Activated B cell treated with CpG ODN at 0.5 μM for 24 hours (primary cell): ENCODE measurements at places on chromosomes 5 and 9.

- DNase-seq: no peak
Measured at GRCh38 chr5:110769000-110769681, 30.3 kb downstream of the SLC25A46 start.

DNA sequence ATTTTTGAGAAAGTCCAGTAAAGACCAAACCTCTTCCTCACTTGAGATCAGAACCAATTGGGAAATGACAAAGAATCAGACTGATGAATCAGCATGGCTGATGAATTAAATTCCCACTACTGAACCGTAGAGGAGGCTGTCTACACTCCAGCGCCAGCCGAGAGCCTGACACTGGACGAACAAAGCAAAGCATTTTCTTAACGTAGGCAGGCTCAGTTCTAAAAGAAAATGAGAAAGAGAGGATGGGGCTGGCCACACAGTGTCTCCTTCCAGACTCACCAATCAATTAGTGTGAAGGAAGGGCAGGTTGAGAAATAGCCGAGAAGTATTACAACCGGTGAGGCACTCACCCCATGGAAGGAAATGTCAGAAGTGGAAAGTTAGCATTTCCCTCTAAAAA lies 49.4 kb downstream of the ITGA1 start:
- DNase-seq: no peak

- DNase-seq: no peak
Measured at GRCh38 chr9:89422151-89422975, 75.5 kb downstream of the SEMA4D start.

- DNase-seq: no peak
Measured at GRCh38 chr5:111755345-111755941, 1.6 kb downstream of the NREP start.

DNA sequence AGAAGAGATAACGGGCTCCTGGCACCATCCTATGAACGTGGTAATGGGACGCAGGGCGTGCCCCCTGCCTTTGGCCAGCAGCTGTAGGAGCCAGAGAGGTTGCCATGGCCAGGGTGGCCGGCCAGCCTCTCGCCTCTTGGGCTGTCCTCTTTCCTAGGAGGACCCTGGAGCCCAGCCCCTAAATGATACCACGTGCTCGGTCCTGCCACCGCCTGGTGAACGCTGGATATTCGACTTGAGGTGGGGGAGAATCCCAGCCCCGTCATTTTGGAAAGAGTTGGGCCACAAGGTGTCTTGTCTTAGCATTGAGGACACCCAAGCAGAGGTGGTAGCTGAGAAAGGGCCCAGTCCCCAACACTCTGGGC lies 391 bp upstream of the NRG2 start:
- no peak for DNase-seq

DNA sequence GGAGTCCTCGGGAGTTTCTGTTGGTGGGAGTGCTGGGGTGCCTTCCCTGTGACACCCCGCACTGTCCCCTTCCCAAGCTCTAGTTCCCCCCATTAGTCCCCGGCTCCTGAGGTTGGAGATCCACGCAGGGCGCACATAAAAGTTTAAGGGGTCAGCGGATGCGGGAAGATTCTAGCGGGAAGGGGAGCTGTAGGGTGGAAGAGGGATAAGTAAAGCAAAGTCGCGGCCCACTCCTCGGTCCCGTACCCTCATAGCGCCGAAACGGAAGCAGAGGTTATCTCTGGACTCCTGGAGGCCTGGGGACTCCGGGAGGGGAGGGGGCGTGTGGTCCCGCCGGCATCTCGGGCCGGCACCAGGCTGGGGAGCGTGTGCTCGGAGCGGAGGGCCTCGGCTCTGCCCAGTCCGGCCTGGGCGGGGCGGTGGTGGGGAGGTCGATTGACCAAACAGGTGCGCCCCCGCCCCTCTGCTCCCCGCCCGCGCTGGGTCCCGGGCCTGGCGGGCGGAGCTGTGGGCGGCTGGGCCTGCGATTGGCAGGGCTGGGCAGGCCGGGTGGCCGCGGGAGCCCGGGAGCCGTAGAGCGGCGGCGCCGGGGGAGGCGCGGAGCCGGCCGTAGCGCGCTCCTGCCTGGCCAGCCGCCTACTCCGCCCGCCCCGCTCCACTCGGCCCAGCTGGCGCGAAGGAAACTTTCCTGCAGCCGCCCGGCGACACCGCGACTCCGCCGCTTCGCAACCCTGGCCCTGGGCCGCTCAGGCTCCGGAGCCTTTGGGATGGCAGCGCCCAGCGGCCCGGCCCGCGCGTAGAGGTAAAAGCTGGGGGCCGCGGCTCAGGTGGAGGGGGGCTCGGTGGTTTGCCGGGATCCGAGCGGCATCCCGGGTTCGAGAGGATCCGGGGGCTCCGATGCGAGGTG lies 52.2 kb upstream of the DAB2IP start:
- DNase-seq: no peak

- no peak for DNase-seq
Measured at GRCh38 chr5:34460496-34460895, 195.6 kb upstream of the RAI14 start.

DNA sequence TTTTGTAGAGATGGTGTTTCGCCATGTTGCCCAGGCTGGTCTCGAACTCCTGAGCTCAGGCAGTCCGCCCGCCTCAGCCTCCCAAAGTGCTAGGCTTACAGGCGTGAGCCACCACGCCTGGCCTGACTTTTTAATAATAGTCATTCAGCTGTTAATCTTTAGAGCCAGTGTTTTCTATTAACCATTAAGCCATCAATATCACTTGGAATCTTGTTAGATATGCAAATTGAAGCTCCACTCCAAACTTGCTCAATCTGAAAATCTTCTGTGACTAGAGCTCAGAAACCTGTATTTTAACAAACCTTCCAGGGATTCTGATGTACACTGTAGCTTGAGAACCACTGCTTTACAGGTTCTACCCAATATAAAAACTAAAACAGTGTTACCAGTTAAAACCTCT lies 113.5 kb downstream of the CDC42SE2 start:
- DNase-seq: no peak

DNA sequence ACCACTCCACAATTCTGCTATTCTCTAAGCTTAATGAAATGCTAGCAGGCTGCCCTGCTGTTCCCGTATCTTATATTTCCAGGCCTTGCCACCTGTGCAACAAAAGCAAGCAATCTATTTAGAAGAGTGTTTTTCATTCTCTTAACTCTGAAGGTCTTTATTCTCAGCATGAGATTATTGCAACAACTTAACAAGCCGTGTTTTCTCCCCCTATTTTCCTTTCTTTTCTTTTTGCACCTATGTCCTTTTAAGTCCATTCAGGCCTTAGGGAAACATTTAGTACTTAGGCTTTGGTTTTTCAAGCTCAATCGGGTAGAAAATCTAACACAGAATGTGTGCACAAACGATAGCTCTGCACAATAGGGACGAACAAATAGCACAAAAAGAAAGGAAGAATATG lies 89.6 kb upstream of the DMRTA1 start:
- no peak for DNase-seq

DNA sequence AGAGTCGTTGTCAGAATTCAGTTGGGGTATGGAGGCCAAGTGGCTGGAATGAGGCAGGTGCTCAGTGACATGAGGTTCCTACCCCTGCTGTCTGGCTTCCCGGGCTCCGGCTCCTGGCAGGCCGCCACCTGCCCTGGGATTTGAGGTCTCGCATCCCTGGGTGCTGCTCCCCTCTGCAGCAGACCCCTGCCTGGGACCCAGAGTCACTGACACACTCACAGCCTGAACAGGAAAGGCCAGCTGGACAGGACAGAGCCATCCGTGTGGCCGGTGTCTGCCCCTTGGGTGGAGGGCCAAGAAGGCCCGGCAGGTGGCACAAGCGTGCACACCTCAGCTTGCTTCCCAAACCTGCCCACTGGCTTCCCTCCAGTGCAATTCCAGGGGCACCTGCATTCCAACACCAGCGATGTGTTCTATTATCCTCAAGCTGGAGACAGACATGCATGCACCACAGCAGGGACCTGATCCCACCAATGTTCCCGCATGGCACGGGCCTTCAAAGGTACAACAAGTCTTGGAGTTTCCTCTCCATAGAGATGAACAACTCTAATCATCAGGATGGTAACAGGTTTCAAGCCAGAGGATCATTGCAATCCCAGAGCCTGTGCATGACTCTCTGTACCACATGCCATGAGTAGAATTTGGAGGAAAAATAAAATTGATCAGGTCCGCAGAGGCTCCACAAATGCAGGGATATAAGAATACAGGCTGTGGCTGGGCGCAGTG lies 45.6 kb upstream of the RNF130 start:
- no peak for DNase-seq

DNA sequence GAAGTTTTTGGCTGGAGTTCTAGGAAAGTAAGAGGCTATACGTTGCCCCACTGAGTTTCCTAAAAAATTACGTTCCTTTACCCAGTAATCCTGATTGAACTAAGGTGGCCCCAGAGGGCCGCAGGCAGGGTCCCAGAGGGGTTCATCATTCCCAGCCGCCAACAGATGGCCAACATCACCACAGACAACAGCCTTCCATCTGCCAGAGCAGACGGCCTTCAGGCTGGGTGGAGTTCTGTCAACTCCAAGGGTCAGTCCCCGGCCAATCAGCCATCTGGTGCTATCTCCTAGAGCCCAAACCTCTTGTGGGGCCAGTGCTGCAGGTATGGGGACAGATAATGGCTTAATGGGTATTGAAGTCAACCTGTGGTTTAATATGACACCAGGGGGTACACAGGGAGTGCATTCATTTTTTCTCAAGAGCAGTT lies 30.4 kb downstream of the TBC1D2 start:
- no peak for DNase-seq

DNA sequence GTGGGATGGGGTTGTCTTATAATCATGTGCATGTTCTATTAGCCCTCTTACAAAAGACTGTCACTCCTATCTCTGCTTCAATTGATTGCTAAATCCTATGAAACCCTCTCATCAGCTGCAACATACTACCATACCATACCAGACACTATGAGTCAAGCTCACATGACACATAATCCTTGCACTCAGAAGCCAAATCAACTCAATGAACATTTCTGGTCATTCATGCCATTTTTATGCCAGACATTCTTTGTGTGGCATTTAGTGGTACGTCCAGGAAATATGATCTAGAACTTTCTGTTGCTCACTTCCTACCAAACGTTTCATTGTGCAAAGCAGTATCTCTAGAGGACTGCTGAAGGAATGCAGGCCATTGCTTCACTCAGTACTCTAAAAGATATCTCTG lies 159.2 kb upstream of the GNA14 start:
- DNase-seq: no peak

DNA sequence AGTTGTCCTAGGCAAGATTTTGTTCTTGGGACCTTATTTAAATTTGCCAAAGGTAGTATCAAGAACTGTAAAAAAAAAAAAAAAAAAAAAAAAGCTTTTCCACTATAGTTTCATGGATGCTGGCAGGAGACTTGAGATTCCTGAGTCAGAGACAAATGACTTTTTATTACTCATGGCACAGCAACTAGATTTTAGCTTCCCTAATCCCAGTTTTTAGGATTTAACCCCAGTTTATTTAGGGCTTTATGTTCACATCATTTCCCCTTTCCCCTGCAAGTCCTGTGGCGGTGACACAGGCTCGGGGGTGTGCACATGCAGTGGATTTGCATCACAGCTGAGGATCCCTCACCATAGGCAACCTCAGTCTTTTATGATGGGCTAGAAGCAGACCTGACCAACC lies 144.9 kb downstream of the GOLPH3 start:
- no peak for DNase-seq

- DNase-seq: no peak
Measured at GRCh38 chr9:133824106-133824801, 86.1 kb upstream of the SARDH start.

GRCh38 chr5:171648279-171649074 lies 137.1 kb upstream of the SMIM23 start:
- DNase-seq: no peak

DNA sequence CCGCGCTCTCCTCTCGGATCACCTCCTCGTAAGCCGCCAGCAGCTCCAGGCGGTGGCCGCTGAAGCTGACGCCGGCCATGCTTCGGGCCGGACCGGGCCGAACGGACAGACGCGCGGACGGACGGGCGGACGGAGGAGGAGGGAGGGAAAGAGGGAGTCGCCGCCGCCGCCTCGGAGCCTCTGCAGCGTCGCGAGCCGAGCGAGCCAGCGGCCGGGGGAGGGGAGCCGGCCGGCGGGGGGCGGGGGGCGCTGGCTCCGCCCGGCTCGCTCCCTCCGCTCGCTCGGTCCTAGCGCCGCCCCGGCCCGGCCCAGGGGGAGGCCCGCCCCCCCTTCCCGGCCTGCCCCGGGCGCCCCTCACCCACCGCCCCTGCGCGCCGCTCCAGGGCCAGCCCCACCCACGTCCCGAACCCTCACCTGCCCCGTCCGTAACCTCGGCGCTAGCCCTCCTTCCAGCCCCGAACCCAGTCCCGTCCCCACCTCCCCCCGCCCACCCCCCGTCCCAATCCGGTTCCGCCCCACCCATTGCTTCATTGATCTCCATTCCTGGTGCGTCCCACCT lies at the start of gene DBN1:
DBN1 (minus strand) TSS at position 192 of the 559 bp plus-strand sequence; CDS start at position 79, 113 bp downstream.
- peak; percentile 33 for DNase-seq

- DNase-seq: no peak
Measured at GRCh38 chr5:6585939-6586646, 46.8 kb downstream of the NSUN2 start.

DNA sequence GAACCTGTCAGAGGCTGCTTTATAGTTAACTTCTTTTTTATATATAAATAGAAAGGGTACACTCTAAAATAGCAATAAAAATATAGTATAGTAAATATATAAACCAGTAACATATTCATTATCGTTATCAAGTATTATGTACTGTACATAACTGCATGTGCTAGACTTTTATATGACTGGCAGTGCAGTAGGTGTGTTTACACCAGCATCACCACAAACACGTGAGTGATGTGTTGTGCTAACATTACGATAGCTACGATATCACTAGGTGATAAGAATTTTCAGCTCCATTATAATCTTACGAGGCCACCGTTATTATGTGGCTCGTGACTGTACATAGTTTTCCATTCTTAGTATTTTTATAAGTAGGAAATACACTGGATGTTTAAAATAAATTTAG lies 43.8 kb upstream of the MEF2C start:
- no peak for DNase-seq

DNA sequence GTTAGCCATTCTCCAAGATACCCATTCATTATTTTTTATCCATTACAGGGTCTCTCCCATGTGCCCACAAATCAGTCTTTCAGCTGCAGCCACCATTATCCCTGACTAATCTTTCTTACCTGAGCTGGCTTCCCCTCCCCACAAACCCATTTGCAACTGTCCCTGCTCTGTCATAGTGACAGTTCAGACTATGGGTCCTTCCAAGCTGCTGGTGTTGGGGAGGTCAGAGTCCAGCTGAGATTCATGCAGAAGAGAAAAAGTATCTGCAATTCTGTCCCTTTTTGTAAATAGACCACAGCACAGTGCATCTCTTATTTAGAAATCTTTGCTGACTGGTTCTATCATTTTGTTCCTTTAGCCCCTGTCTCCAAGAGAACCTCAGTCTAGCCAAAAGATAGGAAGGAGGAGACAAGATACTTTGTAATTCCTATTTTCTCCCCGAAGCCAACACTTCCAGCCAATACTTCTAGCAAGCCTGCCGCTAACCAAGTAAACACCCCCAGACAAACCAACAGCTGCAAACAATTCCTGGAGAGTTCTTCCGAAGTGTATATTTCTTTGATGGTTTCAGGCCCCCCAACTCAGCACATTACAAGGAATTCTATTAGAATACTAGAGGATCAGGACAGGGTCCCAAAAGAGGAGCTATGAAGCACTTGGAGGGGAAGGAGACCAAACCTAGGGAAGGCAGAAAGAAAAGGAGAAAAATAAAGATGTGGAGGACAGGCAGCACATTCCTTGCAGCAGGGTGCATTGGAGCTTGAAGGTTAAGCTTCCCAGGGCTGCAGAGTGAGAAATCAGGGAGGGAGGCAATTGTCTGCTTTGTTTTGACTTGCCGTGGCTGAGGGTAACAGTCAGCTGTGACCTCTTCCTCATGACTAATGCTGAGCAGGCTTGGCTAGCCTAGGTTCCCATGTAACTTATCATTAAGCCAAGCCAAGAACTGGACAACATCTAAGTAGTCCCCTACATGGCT lies 148.5 kb downstream of the SGCD start:
- no peak for DNase-seq
